Putamen (tissue), 1 donor: ENCODE measurements at places on chromosomes 2 and 18.

DNA sequence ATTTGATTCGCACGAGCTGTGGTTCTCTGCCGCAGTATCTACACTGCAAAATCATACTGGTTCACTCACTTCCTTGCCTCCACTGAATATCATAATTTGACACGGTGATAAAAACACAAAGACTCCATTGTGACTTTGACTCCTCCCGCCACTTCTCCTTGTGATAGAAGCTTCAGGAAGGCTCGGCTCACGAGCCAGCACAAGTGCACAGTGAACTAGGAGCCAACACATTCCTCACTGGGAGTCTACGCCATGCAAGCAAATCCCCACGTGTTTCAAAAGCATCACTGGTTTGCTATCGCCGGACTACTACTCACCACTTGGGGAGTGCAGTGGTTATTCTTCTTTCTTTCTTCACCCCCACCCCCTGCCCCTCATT, 293.3 kb upstream of the PARD3B start:
- no peak for DNase-seq

- DNase-seq, result no peak
Observed at GRCh38 chr2:11032396-11032795, 120.7 kb downstream of the KCNF1 start.

DNA sequence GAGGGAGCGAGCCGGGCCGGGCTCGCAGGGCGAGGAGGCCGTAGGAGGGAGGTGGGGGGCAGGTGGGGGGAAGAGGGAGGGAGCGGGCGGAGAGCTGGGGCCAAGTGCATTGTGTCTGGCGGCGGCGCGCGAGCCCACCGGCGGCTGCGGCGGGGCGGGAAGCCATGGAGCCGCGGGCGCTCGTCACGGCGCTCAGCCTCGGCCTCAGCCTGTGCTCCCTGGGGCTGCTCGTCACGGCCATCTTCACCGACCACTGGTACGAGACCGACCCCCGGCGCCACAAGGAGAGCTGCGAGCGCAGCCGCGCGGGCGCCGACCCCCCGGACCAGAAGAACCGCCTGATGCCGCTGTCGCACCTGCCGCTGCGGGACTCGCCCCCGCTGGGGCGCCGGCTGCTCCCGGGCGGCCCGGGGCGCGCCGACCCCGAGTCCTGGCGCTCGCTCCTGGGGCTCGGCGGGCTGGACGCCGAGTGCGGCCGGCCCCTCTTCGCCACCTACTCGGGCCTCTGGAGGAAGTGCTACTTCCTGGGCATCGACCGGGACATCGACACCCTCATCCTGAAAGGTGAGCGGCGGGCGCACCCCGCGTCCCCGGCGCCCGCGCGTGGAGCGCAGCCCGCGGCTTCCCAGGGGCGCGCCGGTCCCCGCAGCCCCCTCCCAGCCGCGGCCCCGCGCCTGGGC, at the start of gene TMEM178A:
Gene TMEM178A, plus strand, starts transcription at position 107 of the 680 bp plus-strand sequence. Its CDS starts 58 bp downstream, at position 165.
- DNase-seq, result no peak

DNA sequence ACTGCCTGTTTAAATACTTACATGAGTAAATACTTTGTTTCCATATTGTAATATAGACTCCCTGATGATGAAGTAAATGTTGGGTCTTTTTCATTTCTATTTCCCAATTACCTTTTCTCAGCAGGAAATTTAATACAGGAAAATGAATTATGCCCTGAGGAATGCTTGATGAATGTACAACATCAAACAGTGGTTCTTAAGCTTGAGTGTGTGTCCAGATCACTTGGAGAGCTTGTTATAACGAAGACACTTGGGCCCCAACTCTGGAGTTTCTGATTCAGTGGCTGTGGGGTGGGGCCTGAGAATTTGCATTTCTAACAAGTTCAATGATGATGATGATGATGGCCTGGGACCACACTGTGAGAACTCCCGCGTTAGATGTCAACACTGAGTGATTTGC, 7.1 kb upstream of the ME2 start:
- no peak for DNase-seq

DNA sequence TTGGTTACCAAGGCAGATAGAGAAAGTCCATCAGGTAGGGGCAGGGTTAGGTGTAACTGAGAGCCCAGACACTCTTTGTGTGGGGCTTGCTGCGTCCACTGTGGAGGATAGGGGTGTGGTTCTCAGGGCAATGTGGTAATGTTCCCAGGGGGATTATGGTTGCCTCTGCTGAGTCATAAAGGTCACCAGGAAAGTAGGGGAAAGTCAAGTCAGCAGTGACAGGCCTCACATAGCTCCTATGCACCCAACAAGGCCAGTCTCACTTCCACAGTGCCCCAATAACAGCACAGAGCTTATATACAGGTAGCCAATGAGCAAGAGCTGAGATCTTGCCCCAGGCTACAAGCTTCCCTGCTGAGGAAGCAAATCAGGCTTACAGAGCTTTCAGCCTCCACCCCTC, 1438.0 kb upstream of the ZEB2 start:
- DNase-seq, result no peak

DNA sequence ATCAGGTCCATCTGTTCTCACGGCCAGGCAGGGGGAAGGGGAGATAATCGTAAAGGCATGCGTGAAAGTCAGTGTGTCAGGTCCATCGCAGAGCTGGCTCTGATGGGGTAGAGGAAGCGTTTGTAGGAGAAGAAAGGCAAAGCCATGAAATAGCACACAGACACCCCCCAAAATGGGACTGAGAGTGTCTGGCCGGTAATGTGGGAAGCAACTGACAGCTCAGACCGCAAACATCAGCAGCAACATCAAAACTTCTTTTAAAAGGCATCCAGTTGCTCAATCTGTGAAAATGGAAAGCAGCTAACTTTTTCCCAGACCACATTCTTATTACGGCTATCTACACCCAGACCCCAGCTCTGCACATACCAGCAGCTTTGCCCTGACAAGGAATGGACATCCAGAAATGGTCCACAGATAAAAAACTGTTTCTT, 232.6 kb downstream of the EN1 start:
- DNase-seq, result no peak

GRCh38 chr2:207724113-207724512, 12.7 kb downstream of the CCNYL1 start:
- no peak for DNase-seq

DNA sequence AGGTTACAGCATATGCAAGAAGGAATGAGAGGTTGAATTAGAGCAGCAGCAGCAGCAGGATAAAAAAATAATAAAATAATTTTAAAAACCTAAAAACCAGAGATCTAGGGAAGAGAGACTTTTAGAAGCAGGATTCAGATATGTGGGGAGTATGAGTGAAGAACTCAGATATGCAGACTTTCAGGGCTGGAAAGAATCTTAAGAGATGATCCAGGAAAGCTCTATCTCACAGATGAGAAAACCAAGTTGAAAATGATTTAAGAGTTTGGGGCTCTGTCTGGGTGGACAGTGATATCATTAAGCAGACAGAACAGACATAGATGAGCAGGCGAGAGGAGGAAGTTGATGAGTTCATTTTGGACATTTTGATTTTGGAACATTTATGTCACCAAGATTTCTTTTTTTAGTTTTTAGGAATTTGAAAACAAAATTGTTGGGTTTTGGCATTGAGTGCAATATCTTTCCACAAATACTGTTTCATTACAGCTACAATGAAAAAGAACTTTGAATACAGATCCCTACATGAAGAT, 31.8 kb downstream of the BCL2 start:
- no peak for DNase-seq

DNA sequence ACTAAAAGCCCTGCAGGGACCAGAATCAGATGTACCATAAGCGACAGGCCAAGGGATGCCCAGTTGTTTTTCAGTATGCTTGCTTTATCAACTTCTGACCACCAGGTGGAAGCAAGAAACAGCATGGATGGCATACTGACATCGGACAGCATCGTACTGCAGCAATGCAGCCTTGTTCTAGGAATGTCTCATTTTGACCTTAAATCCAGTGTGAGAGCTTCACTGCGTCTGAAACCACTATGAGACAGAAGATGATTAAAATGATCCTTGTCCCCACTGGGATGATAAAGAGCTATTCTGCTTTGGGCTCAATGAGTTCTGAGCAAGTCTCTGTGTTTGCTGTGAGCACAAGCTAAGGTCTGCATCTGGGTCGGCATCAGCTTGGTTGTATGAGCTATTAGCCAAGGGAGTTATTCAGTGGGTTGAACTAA, 54.3 kb downstream of the CDK15 start:
- peak; percentile 70 for DNase-seq

DNA sequence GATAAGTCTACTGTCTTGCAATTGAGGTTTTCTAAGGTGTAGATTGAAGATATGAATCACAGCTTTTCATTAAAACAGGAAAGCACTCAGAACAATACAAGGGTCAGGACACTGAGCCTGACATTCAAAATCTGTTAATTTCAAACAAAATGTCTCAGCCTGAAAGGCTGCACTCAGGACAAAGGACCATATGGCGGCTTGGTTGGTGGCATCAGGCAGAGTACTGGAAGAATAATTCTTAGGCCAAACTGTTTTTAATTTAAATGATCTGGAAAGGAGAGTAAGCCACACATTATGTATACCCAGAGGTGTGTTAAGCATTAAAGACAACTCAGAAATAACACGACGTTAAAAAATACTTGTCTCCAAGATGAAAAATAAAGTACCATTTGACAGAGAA, 85.9 kb downstream of the SKA1 start:
- no peak for DNase-seq

DNA sequence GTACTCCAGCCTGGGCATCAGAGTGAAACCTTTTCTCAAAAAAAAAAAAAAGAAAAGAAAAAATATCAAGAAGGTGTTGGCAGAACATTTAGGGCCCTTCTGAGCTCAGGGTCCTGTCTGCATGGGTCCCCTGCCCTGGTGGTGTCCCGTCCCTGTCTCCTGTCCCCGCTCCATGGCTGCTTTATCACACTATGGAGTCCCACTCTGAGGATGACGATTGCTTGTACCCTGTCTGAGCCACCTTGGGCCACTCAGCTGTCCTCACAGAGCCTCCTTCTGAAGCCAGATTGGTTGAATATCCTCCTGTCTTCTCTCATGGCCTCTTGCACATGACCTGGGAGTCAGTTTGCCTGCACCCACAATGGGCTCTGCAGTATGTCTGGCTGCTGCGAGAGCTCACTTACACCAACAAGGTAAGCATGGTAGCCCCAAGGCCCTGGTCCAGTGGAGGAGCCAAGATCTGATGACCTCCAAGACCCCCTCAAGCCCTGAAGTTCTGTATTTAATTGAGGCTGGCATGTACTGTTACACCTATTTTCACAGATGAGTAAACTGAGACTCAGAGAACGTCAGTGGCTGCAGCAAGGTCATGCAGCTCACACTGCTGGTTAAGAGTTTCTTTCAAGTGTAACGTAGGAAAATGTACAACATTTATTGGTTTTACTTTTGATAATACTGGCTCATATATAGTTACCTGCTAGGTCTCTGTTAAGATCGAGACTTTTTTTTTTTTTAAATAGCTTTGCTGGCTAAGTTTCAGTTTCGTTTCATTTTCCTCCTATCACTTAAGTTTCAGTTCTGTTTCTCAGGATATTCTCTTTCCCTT, 16.9 kb upstream of the ZCCHC2 start:
- no peak for DNase-seq

- DNase-seq, result no peak
Observed at GRCh38 chr2:127128445-127128904, 21.5 kb upstream of the BIN1 start.

GRCh38 chr2:3787768-3788167, 84.4 kb downstream of the DCDC2C start:
- no peak for DNase-seq

- no peak for DNase-seq
Observed at GRCh38 chr2:178429336-178429735, 21.6 kb downstream of the PRKRA start.

- DNase-seq, result no peak
Observed at GRCh38 chr2:97651114-97651513, 5.3 kb downstream of the COX5B start.

GRCh38 chr2:227414846-227415245, 27.1 kb upstream of the SCYGR1 start:
- DNase-seq, result no peak

DNA sequence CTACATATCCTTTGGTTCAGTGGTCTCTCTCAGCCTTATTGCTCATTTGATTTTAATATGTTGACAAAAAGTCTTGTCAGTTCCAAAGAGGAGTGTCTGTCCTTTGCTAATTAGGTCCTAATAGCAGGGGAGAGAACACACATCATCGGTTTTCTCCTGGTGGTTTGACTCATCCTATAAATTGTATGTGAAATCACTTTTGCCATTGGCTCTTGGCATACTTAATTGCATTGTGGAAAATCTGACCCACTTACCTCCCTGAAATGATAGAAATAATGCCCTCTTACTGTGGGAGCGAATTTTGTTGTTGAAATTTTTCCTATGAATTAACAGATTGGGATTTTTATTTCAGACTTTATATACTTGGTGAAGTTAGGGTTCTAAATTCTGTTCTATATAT, 58.3 kb downstream of the MTCL1 start:
- DNase-seq, result no peak

DNA sequence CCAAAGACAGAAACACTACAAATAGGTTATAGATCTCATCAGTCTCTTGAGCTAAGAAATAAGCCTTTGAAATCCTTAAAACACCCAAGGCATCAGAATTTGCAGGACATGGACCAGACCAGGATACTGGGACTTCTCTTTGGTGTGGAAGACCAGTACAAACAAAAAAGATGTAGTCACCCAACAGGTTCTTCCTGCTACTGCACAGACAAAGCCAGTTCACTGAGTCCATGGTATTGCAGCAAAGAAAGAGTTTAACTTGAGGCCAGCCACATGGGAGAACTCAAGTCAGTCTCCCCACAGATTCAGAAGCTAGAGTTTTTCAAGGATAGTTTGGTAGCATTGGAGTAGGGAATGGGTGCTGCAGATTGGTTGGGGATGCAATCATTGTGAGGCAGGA, 169.6 kb upstream of the NDUFV2 start:
- no peak for DNase-seq

DNA sequence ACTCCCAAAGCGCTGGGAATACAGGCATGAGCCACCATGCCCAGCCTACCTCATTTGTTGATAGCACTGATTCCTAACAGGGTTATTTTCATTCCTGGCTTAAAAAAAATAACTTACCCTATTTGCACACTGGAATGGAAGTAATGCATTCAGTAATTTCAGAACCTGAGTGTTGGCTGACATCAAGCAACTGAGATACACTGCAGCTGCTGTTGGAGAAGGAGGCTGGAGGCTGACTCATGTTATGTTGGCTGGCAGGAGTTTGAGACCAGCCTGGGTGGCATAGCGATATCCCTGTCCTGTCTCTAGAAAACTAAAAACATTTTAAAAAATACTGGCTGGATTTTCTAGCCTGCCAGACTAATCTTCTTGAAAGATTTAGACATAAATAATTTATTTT, 385.1 kb upstream of the MEX3C start:
- DNase-seq, result no peak

DNA sequence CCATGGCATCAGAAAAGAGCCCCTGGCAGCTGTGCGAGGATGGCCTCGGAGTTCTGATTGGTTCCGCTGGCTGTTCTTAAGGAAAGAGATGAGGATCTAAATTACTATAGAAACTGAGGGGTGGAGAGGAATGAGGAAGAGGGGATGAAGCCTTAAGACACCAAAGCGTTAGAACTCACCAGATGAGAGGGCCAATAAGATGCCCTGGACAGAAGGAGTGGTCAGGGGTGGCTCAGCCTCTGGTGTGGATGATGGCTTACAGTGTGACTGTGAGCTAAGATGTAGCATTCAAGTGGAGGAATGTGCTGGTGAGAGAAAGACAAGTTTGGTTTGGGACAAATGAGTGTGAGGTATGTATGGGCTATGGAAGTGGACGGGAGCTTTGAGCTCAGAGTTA, 97.8 kb downstream of the ZFP36L2 start:
- DNase-seq, result no peak

- no peak for DNase-seq
Observed at GRCh38 chr2:239674101-239674980, 273.5 kb upstream of the HDAC4 start.
